Mesendoderm (in vitro differentiated cells): ENCODE measurements at places on chromosomes 11 and 22.

DNA sequence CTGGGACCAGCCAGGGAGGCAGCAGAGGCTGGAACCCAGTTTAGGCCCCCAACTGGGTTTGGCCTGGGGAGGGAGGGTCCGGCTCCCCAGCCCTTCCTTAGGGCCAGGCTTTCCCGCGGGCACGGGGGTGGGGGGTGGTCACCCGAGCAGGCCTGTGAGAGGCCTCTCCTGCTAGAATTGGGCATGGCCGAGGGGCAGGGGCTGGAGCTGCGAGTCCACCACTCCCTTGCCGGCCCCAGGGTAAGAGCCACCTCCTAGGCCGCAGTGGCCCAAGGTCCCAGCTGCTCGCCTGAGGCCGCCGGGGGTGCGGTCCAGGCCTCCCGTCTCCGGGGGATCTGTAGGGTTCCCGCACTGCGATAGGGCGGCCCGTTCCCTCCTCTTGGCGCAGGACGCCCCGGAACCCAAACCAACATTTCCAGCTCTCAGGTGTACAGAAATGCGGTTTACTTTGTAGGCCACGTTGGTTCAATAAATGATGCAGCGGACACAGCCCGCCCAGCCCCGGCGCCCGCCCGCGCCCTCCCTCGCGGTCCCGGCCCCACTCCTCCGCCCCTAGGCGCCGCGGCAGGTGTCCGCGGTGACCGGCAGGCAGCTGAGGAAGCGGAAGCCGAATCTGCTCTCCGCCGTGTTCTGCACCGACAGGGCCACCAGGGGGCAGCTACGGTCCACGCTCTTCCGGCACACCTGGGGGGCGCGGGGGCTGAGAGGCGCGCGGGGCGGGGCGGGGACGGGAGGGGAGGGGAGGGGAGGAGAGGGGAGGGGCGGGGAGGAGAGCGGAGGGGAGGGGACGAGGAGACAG lies 5.9 kb downstream of the LMNTD2 start:
- DNase-seq = peak; percentile 89

DNA sequence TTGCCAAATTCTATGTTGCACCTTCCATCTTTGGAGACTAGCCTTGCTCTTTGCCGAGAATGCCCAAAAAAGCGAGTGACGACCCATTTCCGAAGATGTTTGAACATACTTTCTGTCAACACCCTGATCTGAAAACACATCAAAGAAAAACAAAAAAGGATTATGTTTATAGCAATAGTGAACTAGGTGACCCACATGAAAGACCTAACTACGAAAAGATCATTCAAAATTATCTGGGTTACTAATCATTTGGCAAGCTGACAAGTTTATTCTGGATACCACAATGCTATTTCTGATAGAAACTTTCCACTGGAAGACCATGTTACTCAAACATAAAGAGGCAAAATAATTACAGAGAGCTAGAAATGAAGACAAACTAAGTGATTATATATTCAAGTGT lies 27.0 kb downstream of the KCNJ1 start:
- DNase-seq = no peak

- DNase-seq = no peak
Observed at GRCh38 chr11:81853791-81854190, 879.9 kb downstream of the FAM181B start.

- DNase-seq = no peak
Observed at GRCh38 chr11:65127473-65128181, 5.5 kb downstream of the MRPL49 start.

DNA sequence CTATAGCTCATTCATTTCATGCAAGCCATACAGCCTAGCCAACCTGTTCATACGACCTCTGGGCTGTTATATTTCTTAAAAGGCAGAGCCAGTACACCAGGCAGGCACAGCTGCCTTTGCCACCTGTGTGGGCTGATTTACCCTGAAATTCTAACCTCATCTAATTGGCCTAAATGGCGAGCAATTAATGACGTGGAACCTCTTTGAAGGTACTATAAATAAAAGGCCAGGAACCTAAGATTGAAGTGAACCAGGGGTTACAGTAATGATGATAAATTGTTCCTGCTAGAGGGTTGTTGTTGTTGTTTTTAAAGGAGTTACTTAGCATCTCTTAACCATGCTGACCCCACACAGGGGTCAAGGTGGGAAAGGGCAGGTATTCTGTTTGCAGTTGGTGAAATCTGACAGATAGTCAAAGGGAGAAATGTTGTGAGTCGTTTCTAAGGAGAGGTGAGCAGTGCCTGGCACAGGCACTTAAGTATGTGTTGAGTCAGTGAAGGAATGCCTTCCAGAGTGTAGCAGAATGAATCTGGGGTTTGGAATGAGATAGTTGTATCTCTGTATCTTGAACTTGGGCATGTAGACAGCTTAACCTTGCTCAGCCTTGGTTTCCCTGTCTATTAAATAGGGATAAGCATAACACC lies 213.5 kb upstream of the NAV2 start:
- peak; percentile 14 for DNase-seq

- DNase-seq = no peak
Observed at GRCh38 chr11:72828081-72828567, 13.9 kb downstream of the ATG16L2 start.

DNA sequence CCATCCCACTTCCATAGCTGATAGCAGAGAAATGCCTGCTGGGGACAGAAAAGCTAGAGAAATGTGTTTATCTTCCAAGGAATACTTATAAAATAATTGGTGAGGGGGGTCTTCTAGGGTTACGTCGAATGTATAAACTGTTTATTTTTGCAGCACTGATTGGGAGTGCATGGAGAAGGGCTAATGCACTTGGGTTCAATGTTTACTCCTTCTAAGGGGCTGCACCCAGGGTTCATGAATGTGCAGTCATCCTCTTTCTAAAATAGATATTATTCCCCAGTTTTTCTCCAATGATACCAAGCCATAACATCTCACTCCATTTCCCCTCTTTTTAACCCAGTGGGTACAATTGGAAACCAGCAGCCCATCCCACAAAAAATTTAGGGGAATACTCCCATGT lies 336.9 kb downstream of the ETS1 start:
- DNase-seq = no peak

DNA sequence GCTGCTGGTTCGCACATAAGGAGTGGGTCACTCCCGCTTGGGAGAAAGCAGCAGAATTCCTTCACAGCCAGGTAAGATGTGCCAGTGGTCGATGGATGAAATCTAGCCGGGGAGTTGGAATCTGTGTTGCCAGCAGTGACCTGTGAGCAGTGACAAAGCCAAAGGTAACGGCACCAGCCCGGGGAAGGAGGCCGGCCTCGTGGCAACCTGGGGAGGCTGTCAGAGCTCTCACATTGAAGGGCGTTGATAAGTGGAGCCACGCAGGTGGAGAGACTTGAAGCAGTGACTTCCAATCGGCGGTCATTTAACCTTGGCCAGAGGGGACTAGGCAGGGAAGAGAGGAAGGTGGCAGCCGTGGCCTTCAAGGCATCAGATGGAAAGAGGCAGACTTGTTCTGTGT lies 58.8 kb downstream of the ARHGAP8 start:
- DNase-seq = no peak

- peak; percentile 13 for DNase-seq
Observed at GRCh38 chr11:59660621-59661020, 8.2 kb downstream of the PATL1 start.

- no peak for DNase-seq
Observed at GRCh38 chr11:2694495-2694894, 5.3 kb downstream of the KCNQ1OT1 start.

DNA sequence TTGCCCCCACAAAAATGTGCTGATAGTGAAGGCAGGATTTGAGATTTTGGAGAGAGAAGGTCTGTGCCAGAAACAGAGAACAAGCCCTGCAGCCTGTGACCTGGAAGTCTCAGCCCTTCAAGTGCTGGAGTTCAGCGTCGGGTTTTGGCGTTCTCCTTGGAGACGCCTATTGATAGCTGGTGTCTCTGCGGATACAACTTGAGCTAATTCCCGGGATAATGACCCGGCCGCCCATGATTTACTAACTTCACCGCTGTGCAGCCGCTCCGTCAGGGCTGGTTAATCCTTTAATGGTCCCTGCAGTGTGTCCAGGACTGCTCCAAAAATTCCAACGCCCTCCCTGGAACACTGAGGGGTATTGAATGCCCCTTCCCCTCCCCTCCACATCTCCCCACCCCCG lies 76.6 kb downstream of the WT1 start:
- DNase-seq = no peak

GRCh38 chr22:36734171-36735058 lies 30.9 kb upstream of the CACNG2 start:
- DNase-seq = peak; percentile 14

DNA sequence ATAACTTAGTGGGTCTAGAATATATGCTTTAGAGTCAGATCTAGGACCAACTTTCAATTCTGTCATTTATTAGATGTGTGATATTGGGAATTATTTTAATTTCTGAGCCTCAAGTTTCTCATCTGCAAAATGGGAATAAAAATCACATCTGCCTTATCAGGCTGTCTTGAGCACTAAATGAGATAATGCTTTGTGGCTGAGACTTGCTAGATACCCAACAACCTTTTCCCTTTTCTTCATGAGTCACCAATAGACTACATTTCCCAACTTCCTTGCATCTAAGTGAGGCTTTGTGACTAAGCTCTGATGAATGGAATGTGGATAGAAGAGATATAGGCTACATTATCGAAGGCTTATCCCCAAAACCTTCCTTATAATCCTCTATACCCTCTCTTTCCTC lies 220.7 kb upstream of the SESN3 start:
- peak; percentile 56 for DNase-seq

DNA sequence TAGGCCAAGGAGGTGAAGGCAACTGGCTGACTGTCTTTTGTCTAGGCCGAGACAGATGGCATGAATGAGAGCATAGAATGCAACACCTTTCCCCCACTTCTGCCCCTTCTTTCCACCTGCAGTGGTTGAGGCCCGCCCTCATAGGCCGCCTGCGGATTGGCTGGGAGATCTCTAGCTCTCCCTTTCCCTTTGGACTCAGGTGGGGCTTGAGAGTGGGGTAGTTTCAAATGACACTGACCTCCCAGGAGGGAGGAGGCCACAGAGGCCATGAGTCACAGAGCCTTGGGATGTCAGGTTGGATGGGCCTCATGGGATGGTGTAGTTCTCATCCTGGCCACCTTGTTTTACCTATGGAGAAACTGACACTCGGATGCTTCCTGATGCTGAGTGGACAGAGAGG lies 9.1 kb downstream of the MICAL2 start:
- DNase-seq = no peak

GRCh38 chr11:60813324-60813723 lies 28.2 kb downstream of the MS4A10 start:
- no peak for DNase-seq

- DNase-seq = peak; percentile 82
Observed at GRCh38 chr11:34840736-34841386, 75.3 kb downstream of the APIP start.

- no peak for DNase-seq
Observed at GRCh38 chr11:77092382-77092781, 10.3 kb upstream of the OMP start.

DNA sequence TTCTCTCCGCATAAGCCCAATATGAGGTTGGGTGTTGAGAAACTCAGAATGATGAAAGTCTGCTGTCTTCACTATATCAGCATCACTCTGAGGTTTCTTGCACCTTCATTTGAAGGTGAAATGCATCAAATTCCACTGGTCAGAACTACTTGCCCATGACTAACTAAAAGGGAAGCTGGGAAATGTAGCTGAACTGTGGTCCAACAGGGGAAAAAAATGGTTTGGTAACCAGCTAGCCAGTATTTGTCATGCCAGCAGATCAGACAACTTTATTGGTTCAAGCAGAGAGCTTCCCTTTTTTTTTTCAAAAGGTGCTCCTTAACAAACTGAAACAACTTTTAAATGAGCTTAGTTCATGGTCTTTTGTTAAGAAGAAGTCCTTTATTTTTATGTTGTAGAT lies 14.2 kb upstream of the PIK3C2A start:
- DNase-seq = peak; percentile 6

- DNase-seq = no peak
Observed at GRCh38 chr22:39543095-39543494, 10.5 kb upstream of the RPS19BP1 start.

DNA sequence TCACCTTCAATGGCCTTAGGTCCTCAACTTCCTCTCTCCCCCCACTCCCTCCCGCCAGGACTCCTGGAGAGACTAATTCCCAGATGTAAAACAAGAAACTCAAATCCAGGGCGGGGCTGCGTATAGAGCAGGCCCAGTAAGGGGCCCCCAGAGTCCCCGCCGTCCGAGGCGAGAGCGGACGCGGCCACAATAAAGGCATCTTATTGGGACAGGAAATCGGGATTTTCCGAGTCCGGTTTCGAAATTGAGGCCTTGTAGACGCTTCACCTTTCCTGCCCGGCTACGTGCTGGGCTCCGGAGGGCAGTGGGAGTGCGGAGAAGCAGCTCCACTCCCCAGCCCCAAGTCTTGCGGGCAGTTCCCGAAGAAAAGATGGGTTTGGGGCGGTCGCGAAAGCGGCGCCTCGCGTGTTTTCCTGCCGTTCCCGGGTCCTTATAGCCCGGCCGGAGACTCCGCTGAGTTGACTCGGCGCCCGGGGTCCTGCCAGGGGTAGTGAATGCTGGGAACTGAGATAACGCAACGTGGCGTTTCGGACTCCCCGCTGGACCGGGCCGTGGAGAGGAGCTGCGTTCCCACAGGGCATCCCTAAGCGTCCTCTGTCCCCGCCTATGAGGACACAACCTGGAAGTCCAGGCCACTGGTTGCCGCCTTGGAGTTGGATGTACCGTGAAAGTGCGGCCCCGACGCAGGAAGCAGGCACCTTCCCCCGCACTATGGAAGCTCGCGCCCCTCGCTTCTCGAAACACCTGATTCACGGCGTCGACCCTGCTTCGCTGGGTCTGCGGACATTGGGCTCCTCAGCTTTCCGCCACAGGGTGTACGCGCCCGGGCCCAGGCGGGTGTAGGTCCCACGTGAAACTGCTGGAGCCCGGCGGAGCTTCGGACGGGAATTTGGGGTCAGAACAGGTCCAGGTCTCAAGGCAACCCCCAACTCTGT lies 4.8 kb upstream of the CHRM1 start:
- DNase-seq = peak; percentile 56

DNA sequence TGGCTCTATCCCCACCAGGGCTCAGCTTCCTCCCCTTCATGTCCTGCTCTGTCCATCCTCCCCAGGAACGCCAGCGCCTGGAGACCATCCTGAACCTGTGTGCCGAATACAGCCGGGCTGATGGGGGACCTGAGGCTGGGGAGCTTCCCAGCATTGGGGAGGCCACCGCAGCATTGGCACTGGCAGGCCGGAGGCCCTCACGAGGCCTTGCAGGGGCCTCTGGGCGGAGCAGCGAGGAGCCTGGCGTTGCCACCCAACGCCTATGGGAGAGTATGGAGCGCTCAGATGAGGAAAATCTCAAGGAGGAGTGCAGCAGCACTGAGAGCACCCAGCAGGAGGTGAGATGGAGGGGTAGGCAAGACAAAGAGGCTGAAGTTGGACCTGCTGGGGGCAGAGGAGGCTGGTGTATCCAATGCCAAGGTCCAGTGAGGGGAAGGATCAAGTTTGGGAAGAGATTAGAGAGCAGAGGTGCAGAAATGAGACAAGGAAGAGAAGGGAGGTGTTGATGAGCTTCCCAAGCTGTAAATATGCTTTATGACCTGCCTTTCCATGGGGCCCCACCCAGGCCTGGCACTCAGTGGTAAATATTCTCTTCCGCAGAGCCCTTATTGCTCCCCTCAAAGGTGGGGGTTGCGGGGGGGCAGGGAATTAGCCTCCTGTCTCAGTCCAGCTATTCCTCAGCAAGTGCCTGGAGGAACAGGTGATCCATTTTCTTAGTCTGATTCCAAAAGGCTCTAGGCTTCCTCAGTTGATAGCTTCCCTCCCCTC lies 23.9 kb downstream of the PHLDB1 start:
- DNase-seq = no peak

GRCh38 chr11:120801801-120802689 lies 221.9 kb upstream of the TBCEL start:
- peak; percentile 70 for DNase-seq
